ENCODE measurements at places on chromosomes 4 and X. TPM values are rescaled to one million over a fixed set of nuclear protein-coding genes. Genes with fewer than 3 reads are reported as not detected.

The NDST3 gene
- total RNA-seq = 2.0 TPM

- H3K27ac ChIP-seq = no peak overlapping the region
- no peak overlapping the region for H3K4me3 ChIP-seq
- H3K4me1 ChIP-seq = no peaks in the 10 kb centered on the region
- no peak for DNase-seq
- H3K27me3 ChIP-seq = no peaks in the 10 kb centered on the region
Observed at GRCh38 chr4:78318126-78318525, 233.4 kb upstream of the ANXA3 start.

The SGMS2 gene
- total RNA-seq = 6.9 TPM

DNA sequence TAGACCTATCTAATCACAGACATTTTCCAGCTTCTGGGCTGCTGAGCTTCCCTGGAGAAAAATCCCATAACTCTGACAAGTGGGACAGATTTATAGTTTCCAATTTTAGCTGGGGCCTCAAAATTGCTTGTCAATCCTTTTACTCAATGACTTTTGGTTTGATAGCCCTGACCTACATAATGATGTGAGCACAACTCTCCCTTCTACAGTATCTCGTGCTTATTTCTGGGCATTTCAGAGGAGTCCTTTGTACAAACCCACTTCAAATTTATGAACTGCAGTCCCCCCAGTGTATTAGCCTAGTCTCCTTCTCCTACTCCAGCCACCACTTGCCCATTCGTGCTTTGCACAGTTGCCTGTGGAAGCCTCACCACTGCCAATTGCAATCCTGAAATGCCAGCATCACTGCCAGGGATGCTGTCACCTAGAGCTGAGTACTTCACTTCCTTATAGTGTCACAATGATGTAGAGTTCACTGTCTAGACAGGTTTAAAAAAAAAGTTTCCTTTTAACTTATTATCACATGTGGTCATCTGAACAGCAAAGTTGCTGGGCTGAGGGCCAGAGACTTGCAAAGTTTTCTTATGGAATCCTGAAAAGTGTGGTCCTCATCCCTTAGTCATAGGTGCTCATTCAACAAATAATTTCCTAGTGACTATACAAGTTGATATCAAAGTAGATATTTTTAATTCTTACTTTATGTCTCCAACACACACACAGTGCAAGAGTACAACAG lies 21.2 kb downstream of the TRAM1L1 start:
- no peak for DNase-seq
- H3K36me3 ChIP-seq = no peaks in the 10 kb centered on the region
- H3K4me1 ChIP-seq = peaks cover 3% of the 10 kb centered on the region
- H3K27me3 ChIP-seq = no peaks in the 10 kb centered on the region

The UGT2B17 gene
- total RNA-seq = not detected

DNA sequence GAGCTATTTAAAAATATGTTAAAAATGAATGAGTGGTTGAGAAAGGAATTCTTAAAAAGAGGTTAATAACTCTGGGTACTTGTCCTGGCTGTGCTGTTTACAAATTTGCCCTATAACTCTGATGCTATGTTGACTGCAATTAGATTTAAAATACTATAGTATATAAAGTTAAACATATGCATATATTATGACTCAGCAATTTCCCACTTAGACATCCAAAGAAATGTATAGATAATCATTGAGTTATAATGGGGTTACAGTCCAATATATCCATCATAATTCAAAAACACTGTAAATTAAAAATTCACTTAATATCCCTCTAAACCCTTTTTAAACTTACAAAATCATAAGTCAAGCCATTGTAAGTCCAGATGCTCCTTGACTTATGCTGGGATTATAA lies 430.3 kb downstream of the PACRGL start:
- DNase-seq = no peak
- no peak overlapping the region for H3K4me3 ChIP-seq
- H3K4me1 ChIP-seq = peaks cover 3% of the 10 kb centered on the region
- H3K27ac ChIP-seq = no peak overlapping the region
- H3K36me3 ChIP-seq = no peaks in the 10 kb centered on the region

The TLR10 gene
- total RNA-seq = 1.7 TPM

DNA sequence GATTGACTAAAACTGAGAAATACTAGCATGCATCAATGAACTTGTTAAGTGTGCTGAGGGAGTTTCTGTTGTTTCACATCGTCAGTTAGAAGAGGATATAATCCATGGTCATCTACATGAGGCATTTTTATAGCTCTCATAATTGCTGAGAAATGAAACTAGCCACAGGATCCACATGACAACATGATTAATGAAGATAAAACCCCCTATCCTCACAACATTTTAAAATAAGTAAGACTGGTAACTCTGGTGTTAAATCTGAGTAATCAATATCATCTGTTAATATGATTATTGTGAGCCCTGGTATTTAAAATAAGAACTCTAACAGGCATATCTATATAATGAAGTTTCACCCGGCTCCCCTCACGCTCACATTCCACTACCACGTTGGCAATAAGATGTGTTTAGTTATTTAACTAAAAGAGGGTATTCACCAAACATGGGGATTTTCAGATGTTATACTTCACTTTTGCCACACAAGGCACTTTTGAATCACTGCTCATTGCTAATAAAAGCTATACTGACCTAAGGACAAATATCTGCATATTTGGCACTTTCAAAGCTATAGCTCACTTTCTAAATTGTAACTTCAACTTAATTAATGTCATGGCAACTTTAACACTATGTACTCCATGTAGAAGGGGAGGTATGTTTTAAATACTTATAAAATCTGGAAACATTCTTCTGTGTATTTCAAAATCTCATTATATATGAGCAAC lies 6.7 kb downstream of the UNC5C start:
- no peak for DNase-seq
- no peak overlapping the region for H3K27ac ChIP-seq
- no peaks in the 10 kb centered on the region for H3K27me3 ChIP-seq
- peaks cover 50% of the 10 kb centered on the region for H3K4me1 ChIP-seq

All from progenitor cell of endocrine pancreas (in vitro differentiated cells).